AG04449 (cell line): ENCODE measurements at places on chromosomes 11 and 22.

DNA sequence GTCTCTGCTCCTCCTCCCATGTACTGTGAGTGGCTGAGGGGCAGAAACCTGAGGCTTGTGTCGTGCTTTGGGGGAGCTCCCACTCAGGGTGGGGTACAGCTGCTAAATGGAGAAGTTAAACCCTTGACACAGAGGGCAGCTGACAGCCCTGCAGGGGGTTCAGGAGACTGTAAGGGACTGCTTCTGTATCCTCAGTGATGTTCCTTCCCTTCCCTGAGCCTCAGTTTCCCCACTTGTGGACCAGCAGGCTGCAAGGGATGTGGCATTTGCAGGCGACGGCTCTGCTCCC lies 15.6 kb downstream of the SYNGR1 start:
- no peak for DNase-seq

- no peak for DNase-seq
Observed at GRCh38 chr11:119637481-119637880, 91.5 kb downstream of the NECTIN1 start.

- no peak for DNase-seq
Observed at GRCh38 chr11:44729713-44730112, 3.0 kb downstream of the TSPAN18 start.

GRCh38 chr22:22109693-22110466 lies 127.3 kb upstream of the TOP3B start:
- no peak for DNase-seq

DNA sequence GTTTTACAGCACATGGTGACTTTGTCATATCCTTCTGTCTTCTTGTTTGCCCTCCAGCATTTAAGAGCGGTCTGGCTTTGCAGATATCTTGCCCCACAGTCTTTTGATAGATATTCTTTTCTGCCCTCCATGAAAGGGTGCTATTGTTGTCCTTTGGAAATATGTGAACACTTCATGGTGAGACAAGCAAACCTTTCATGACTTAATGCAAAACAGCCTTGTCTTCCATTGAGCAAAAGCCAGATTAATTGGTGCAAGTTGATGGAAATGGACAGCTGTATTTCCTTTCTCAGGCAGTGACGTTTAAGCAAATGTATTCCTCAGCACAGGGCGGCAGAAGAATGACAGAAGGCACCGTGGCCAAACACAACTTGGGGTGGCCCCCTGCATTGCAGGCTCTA lies 4.4 kb downstream of the DCPS start:
- DNase-seq = no peak

DNA sequence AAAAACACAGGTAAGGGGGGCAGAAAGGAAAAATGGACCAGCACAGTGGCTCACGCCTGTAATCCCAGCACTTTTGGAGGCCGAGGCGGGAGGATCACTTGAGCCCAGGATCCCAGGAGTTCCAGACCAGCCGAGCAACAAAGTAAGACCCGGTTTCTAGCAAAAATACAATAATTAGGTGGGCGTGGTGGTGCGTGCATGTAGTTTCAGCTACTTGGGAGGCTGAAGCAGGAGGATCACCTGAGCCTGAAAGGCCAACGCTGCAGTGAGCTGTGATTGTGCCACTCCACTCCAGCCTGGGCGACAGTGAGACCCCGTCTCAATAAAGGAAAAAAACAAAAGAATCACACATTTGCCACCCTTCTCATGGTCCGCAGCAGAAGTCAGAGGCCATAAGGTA lies 519.4 kb downstream of the BRD1 start:
- no peak for DNase-seq

- no peak for DNase-seq
Observed at GRCh38 chr22:47064016-47064415, 301.6 kb downstream of the TBC1D22A start.

GRCh38 chr22:48821346-48821690 lies 1006.4 kb downstream of the BRD1 start:
- no peak for DNase-seq
